ENCODE measurements at places on chromosomes 1 and 21.
A peak's percentile ranks its signal among the peaks of the same experiment; 100 is the strongest.

DNA sequence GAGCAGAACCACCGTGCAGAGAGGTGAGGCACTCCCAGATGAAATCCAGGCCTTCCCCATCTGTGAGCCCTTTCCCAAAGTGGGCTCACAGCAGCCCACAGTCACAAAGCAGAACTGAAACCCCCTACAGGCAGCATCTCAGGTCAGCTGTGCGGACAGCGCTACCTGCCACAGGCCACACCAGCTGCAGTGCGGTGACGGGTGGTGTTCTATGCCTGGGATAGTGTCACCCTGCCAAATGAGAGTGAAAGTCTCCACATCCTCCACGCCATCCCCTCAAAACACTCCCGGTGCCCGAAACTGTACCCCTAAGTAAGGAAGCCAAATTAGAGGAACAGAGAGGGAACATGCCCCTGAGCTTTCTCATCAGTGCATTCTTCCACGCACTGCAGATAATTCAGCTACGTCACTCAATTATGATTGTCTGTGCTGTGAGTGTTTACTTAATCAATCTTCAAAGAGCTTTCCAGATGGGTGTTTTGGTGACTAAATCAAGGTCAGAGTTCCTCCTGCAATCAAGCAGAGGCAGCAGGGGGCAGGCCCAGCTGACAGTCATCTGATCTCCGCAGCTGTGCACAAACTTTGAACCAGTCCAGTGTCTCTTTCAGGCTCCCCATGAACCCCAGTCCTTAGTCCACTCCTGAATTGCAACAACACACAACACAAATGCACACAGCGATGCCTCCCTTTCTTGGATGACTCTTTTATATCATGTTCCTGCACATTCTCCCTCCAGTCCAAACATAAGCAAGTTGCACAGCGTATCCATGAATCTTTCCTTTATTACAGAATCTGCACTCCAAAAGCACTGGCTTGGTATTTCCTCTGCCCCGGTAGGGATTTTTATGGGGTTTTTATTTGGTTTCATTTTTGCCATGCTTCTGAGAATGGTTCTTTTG lies 150.0 kb downstream of the TOMM20 start:
- peak; percentile 59 for DNase-seq

GRCh38 chr21:36744560-36745231 lies 45.8 kb downstream of the SIM2 start:
- no peak for DNase-seq

DNA sequence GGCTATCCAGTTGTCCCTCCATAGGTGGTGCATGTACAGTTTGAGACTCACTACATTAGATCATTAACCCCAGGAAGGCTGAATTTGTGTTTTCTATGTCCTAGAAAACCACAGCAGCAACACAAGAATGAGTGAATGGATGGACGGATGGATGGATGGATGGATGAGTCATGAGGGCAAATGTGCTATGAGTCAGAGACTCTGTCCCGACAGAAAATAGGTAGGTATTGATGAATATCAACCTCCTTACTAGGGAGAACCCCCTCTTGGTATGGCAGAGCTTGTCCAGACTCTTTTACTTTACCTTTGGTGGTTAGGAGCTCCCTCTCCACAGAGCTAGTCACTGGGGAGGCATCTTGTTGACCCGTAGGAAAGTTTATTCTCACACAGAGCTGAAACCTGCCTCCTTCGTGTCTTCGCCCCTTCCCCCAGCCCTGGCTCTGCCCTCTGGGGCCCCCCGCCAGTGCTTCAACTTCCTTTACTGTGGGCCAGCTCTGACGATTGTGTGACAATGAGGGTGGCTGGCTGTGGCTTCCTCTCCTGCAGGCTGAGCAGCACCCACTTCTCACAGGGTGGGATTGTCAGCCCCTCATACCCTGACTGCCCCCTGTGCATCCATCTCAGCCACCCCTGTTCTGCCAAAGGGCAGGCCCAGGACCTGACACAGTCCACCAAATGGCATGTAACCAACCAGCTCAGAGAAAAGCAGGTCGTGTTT lies 145.2 kb downstream of the FOXD2 start:
- DNase-seq: no peak

GRCh38 chr1:230596306-230596705 lies 46.0 kb upstream of the COG2 start:
- DNase-seq: no peak

DNA sequence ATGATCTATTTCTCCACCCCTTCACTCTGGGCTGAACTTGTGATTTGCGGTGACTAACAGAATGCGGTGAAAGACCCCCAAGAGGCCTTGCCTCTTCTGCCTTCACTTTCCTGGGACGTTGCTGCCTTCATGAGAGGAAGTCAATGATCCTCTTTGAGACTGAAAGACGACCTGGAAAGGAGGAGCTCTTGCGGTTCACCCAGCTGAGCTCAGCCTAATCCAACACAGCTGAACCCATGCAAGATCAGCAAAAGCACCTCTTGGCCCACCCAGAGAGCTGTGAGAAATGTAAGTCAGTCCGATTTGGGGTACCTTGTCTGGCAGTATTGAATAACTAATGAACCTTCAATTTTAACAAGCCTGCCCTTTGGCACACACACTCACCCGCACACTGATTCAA lies 767.4 kb upstream of the TPTE start:
- DNase-seq: no peak

- no peak for DNase-seq
Measured at GRCh38 chr21:40054403-40054802, 187.2 kb downstream of the PCP4 start.

GRCh38 chr1:33111965-33112364 lies 31.0 kb downstream of the AZIN2 start:
- no peak for DNase-seq

DNA sequence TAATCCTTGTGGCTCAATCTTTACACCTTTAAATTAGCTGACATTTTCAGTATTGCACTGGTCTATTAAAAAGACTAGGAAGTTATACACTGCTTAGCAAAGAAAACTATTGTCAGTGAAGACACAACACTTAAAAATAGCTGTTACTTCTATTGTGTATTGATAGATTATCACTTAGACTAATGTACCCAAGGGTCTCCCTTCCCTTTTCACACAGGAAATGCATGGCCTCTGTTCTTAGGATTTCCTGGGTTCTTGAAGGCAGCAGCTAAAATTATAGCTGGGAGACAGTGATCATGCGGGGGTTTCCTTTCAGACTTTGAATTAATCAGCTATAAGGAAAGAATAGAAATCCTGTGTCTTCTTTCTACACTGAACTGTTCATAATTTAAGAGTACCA lies 12.8 kb downstream of the DIP2A start:
- DNase-seq: no peak

DNA sequence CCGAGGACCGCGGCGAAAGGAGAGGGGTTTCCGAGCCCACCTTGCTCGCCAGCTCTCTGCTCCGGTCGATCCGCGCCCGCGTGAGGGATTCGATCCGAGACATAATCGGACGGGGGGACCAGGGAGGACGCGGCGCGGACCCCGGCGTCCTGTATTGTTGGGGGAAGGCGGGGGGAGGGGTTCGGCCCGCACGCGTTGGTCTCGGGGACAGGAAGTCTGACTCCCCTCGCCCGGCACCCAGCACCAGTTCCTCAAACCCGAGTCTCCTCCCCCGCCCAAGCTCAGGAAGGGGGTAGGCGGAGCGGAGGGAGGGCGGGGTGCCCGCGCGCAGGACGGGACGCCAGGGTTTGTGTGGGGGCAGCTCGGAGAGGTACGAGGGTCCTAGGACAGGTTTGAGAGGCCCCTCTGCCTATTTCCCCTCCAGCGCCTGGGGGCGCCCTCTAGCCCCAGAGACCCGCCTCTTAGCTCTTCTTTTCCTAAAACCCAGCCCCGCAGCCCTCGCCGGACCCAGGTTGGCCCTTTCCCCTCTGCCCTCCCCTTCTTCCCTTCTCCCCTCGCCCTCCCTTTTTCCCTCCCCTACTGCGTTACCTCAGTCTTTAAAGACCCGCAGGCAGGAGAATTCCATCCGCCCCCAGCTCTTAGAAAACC lies at the start of gene ARHGEF2:
Gene ARHGEF2 (minus strand): TSS at position 223 of the 648 bp plus-strand sequence. CDS start 120 bp downstream, at position 103.
- peak; percentile 52 for DNase-seq

DNA sequence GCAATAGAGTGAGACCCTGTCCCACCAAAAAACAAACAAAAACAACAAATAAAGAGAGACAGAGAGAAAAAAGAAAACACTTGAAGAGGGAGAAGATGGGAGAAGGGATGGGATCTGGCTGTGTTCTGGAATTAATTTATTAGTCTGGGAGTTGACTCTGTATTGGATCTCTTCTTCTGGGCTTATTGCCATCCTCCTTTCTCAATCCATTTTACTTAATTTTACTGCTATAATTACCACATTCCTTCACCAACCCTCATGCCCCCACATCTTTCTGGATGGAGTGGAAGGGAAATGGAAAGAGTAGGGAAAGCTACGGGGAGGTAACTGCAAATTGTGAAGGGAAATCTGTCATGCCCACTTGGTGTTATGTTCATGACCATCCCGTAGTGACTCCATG lies 42.9 kb downstream of the FMN2 start:
- DNase-seq: no peak

- DNase-seq: no peak
Measured at GRCh38 chr1:116075990-116076389, 35.2 kb upstream of the MAB21L3 start.

GRCh38 chr1:61904354-61904753 lies 162.1 kb downstream of the PATJ start:
- DNase-seq: no peak

GRCh38 chr1:244214009-244214967 lies 163.2 kb downstream of the ZBTB18 start:
- no peak for DNase-seq

DNA sequence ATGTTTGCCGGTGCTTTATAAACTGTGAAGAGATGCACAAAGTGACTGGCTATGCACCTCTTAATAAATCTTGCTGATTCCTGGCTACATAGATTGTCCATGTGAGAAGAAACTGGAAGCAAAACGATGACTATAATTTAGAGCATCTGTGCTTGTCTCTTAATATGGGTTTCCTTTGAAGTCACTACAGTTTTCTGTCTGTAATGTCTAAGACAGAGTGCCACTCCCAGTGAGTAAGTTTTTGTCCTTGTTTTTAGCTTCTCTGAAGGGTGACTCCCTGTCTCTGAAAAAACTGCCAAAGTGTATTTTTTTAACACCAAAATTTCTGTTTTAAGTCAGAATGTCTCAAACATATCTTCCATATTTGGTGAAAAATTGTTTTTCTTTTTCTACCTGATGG lies 175.1 kb downstream of the FASLG start:
- DNase-seq: no peak

- no peak for DNase-seq
Measured at GRCh38 chr1:117740496-117740895, 134.6 kb downstream of the TENT5C start.

DNA sequence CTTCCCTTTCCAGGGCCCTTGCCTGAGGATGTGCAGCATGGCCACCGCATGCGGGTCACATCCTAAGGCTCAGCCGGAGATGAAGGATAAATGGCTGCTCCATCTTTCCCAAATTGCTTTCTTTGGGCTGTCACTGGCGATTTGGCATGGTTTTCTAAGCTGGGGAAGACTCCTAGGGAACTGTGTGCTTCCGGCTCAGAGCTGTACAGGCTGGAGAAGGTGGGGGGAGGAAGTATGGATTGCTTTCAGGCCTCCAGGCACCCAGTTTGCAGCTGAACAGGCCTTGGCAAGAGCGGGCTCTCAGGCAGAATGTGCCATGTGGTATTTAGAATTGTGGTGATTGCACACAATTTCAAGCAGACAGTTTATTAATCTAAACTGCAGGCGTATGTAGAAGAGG lies 48.9 kb downstream of the TMEM53 start:
- no peak for DNase-seq

DNA sequence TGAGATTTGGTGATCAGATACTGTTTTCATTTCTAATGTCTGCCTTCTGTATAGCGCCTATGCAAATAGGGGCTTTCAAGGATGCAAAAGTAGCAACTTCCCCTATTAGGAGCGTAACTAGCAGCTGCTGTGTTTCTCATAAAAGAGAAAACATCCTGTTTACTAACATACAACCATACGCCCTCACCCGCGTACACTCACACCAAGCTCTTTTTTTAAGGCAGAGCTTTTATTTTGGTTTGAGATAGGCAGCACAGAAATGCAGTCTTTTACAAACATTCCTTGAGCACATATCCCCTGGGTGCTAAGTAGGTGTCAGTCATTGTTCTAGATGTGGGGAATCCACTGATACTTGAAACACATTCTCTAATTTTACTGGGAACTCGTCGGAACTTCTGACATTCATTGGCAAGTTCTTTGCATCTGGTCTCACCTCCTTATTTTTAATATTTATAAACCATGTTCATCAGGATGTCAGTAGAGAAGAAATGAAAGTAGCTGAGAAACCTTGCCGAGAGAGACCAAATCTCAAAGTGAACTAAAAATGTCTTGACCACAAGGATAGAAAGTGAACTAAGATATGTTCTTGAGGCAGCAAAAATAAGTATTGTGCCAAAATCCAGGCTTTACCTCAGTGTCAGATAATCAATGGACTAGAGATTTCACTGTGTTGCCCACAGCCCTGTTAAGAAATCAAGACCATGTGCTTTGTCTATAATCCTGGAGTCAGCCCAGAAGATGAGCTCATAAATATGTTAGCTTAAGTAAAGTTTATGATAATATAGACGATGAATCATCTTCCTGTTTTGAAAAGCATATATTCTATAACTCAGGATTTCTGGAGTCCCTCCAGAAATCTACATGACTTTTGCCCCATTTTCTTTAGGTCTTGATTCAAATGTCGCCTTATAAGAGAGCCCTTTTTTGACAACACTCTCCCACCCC lies 350.9 kb downstream of the ST6GALNAC3 start:
- DNase-seq: no peak

GRCh38 chr21:32393677-32394001 lies 827 bp upstream of the URB1 start:
- DNase-seq: no peak

DNA sequence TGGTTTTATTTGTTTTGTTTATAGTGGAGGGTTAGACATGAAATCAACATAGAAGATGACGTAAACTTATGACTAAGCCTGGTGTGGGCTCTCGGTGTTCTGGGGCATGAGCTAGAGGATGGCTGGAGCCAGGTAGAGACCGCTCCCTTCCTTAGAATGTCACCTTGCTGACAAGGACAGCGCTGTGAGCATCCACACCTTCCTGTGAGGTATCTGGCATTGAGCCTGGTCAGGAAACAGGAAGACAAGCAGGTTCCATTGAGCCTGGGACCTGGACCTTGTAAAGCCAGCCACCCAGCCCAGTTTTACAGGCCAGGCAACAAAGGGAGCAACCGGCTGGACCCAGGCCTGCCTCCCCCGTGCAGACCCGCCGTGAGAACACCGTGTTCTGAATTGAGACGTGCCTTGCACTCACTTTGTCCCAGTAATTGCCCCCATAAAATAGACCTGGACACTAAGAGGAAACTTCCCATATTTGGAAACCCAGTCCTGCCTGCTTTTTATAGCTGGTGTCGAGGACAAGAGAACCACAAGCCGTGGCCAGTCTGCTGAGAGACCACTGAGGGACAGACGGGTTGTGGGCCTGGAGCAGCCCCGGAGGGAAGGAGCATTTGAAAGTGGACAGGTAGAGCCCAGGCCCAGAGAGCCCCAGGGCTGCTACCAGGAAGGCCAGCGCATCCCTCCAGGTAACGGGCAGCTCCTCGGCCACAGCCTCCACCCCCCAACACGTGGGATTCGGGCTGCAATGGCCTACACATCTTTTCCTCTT lies 78.0 kb downstream of the PDE9A start:
- no peak for DNase-seq

Data from occipital lobe (tissue), 3 donors.